ENCODE measurements at places on chromosomes 13 and 19. TPM values are rescaled to one million over a fixed set of nuclear protein-coding genes. Genes with fewer than 3 reads are reported as not detected.

IL4I1 gene
- 2.5 TPM for polyA plus RNA-seq

IGFL1 gene
- polyA plus RNA-seq = not detected

CTU1 gene
- 2.6 TPM for polyA plus RNA-seq

- no peak for DNase-seq
Measured at GRCh38 chr19:50341091-50341564, 12.0 kb upstream of the KCNC3 start.

DNA sequence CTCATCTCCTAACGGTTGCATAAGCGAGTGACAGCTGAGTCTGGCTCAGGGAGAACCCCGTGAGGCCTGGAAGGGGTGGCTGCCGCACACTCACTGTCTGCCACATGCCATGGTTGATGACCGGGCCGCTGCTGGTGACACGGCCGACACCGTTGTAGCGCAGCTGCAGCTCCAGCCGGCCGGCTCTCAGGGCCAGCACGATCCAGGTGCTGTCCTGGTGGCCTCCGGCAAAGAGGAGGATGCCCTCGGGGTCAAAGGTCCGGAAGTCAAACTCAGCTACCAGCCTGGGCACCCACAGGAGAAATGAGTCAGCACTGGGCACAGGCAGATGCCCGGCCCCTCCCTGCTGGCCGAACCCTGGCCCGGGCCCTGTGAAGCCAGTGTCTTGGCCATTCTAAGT is 31.7 kb downstream of the GAS6 start:
- DNase-seq = no peak

ZNF234 gene
- polyA plus RNA-seq = 14.8 TPM

DNA sequence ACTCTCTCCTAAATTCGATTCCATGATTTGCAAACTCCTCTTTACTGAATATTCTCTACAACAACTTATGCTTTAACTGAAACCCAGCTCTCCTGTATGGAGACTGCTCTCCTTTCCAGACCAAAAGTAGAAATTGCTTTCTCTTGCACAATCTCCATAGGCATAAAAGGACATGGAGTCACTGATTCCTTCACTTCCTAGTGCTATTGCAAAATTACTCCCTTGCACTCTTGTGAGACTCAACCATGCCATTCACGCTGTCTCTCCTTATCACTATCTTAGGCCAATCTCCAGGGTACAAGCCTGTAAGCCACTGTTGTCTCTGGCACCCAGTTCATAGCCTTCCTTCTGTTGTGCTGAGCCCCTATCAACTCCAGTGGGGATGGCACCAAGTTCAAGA is 30.6 kb downstream of the SERPINE3 start:
- DNase-seq = no peak

- DNase-seq = peak; percentile 87
Measured at GRCh38 chr19:53196777-53197396, 3.7 kb upstream of the ZNF665 start.

SLC25A42 gene
- 19.0 TPM for polyA plus RNA-seq

- no peak for DNase-seq
Measured at GRCh38 chr13:20264271-20265018, 32.3 kb upstream of the GJB6 start.

SMIM44 gene
- not detected for polyA plus RNA-seq

DNA sequence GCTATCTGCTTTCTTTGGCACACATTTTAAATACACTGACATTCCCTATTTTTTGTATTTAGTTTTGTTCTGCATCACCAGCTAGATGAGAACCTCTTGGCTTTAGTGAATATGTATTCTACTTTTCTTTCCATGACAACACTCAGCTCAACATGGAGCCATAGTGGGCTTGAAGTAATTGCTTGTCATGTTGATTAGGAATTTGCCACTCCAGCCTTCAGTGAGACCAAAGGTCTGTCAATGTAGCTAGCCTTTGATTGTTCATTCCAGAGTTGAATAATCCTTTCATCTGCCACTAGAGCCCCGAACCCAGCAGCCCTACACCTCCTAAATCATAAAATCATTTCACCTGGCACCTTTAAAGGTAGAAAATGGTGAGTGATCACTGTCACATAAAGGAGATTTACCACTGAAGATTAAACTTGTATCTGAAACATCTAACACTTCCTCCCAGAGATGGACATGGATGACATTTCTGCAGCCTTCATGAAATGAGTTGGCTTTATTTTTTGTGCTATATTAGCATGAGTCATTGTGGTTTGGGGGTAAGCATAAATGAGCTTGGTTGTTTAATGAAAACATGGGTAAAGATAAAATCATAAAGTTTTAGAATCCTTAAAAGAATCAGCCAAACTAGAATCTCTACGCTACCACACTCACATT is 29.2 kb upstream of the GARRE1 start:
- no peak for DNase-seq

DNA sequence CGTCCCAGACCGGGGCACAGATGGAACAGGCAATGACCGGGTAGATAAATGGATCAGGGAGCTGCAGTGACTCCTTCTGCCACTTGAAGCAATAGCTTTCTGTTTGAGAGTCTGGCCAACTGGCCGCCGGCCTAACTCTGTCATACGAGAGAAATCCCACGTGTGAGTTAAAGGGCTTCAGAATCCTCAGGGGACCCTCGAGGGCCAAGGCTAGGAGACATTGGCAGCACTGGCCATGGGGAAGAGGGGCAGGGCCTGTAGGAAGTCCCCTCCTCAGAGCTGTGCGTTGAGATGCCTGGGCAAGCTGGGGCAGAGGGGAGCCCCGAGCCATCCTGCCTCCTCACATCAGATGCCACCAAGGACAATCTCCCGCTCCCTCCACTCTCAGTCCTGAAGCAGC is 51.6 kb downstream of the KLF2 start:
- DNase-seq = no peak

DNA sequence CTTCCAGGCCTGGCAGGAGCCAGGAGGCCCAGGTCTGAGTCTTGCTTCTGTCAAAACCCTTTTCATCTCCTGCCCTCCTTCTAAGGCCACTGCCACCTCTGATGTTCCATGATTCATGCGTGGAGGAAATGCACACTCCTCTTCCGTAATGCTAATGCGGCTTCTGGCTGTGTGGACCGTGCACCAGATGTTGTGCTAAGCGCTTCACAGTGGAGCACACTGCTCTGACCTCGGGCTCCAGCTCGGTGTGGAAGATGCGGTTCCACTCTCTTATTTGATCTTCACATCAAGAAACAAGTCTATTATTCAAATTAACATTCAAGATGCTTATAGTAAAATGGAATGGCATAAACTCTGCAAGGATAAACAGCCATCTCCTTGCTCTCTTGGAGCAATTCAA is 629.2 kb downstream of the UQCRFS1 start:
- DNase-seq = no peak

GRCh38 chr13:34878329-34878728 is 63.7 kb upstream of the NBEA start:
- no peak for DNase-seq

DNA sequence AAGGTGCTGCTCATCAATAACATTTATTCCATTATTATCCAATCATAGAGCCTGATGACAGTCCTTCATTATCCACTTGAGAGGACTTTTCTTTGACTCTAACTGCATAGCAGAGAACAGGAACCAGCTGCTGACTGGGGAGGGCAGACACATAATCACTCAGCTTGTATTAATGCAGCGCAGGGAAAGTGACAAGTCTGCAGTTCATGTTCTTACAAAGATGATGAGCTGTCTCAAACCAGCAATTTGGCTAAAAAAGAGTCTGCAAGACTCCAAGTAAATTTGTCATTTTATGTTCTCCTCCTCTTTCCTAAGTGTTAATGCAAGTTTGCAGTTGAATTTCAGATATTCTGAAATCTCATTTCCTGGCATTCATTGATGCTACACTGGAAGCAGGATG is 40.0 kb upstream of the CBY2 start:
- DNase-seq = no peak

ETV2 gene
- polyA plus RNA-seq = 3.3 TPM

ZNF420 gene
- polyA plus RNA-seq = 21.7 TPM

DNA sequence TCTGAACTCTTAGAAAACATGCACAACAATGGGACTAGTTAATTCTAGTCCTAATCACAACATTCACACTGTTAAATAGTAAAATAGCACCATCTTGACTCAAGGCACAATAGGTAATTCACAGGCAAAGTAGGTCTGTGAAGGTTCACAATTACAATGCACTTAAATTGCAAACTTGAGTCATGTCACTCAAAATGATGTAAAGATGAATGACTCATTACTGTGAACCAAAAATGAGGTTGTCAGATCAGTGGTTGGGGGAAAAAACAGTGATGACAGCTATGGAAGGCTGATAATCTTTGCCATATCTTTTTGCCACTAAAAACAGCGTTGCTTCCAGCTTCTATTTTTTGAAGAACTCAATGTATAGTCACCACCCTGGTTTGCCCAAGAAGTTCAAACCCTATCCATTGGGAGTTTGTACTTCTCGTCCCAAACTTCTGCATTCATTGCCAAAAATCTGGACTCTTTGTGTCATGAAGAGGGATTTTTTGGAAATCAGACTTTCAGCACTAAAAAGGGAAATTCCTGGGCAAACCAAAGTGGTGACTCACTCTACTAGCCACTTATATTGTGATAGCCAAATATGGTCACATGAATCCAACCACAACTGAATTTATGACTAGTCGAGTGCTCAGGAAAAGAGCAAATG is 200.9 kb upstream of the TMTC4 start:
- DNase-seq = no peak

SYCN gene
- polyA plus RNA-seq = not detected

GRCh38 chr19:34707661-34708060 is 26.4 kb upstream of the ZNF181 start:
- DNase-seq = no peak

GRCh38 chr13:85543144-85543543 is 256.1 kb downstream of the SLITRK6 start:
- DNase-seq = no peak

DNA sequence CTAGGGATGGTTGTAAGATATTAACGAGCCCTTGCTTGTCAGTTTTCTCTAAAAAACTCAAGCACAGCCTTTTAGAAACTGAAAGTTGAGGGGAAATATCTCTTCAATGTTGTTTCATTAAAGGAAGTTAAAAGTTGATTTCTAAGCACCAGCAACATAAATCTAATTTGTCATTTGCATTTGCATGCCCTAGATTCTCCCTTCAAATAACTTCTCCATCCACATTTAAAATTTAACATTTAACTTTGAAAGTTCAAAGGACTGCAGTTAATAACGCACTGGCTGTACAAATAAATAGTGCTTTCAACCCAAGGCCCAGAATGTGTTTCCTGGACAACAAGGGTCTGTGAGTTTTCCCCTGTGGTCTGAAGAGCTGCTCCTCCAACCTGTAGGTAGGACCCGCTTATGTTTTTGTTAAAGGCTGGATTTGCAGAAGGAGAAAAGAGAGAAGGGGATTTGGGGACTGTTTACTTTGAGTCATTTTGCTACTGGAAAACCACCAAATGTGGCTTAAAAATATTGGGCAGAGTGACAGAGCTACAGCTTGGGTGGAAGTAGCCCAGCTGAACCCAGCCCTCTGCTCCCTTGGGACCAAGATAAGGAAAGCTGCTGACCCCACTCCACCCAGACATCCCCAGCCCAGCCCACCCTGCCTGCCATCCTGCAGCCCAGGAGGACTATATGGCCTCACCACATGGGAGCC is 39.8 kb downstream of the TNFRSF19 start:
- no peak for DNase-seq

CHAMP1 gene
- polyA plus RNA-seq = 31.3 TPM

PRKCG gene
- 0.99 TPM for polyA plus RNA-seq

DNA sequence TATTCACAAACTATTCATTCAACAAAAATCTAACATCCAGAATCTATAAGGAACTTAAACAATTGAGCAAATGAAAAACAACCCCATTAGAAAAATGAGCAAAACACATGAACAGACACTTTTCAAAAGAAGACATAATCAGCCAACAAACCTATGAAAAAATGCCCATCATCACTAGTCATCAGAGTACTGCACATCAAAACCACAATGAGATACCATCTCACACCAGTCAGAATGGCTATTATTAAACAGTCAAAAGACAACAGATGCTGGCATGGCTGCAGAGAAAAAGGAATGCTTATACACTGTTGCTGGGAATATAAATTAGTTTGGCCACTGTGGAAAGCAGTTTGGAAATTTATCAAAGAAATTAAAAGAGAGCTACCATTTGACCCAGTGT is 487.6 kb downstream of the GPC6 start:
- no peak for DNase-seq

- DNase-seq = no peak
Measured at GRCh38 chr13:27964741-27965323, 4.3 kb downstream of the CDX2 start.

- DNase-seq = no peak
Measured at GRCh38 chr13:75825594-75825993, 189.5 kb downstream of the LMO7 start.

GRCh38 chr13:79108914-79109643 is 297.0 kb downstream of the RBM26 start:
- DNase-seq = no peak
